ENCODE measurements at places on chromosomes 3 and 15.

DNA sequence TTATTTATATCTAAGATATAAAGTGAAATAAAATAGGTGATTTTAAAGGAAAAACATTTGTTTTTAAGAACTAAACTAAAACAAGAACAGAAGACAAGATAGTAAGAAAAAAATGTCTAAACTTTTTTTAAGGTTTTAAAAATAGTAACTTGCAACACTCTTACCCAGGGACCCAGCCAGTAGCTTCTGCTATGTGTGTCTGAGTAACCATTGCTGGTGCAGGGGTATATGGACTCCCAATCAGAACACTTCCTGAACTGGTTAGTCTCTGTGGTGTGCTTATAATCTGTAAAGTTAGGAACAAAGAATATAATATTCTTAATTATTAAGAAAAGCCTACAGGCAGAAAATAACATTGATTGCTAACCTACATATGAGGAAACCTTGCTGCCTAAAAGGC, 118.4 kb downstream of the ATP1B3 start:
- DNase-seq: no peak

- no peak for DNase-seq
Observed at GRCh38 chr3:10775259-10775658, 40.8 kb upstream of the SLC6A11 start.

DNA sequence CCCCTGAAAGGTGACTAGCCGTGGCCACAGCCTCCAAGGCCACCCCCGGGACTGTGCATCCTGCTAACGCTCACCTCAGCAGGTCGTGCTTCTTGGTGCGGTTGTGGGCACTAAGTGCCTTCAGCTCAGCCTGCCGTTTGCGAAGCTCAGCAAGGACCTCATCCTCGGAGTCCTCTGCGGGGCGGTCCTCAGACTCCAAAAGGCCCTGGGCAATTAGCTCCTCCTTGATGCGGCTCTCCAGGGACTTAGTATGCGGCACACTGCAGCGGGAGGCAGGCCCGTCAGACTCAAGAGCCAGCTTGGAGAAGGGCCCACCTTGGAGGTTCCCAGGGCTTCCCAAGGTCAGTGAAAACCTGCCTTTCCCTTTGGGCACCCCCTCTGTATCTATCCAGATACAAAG, 8.3 kb downstream of the TADA3 start:
- DNase-seq: no peak

DNA sequence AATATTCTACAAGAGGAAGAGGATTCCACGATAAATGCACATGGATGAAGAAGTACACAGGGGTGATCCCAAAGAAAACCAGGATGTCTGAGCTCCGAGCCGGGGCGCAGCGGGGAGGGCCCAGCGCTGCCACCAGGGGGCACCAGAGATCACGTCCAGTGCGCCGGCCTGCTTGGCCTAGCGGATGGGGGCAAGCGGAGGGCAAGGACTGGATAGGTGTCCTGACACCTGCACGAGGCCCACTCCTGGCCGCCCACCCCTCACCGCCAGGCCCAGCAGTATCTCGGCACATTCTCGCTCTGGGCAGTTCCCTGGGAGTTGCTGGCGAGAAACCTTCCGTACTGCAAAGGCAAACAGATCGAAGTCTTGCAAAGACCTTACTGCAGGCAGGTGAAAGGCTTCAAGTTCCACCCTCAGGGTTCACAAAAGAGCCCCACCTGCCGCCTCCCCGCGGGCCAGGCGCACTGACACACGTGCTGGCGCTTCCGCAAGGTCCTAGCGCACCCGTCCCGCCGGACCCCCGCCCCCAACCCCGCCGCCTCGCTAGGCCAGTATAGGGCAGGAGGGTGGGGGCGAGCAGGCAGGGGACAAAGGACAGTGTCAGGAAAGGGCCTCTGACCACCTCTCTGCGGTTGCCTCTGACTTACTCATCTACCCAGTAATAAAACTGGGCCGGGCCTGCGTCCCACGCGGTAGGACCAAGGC, 3.3 kb downstream of the ANKRD63 start:
- peak; percentile 73 for DNase-seq

DNA sequence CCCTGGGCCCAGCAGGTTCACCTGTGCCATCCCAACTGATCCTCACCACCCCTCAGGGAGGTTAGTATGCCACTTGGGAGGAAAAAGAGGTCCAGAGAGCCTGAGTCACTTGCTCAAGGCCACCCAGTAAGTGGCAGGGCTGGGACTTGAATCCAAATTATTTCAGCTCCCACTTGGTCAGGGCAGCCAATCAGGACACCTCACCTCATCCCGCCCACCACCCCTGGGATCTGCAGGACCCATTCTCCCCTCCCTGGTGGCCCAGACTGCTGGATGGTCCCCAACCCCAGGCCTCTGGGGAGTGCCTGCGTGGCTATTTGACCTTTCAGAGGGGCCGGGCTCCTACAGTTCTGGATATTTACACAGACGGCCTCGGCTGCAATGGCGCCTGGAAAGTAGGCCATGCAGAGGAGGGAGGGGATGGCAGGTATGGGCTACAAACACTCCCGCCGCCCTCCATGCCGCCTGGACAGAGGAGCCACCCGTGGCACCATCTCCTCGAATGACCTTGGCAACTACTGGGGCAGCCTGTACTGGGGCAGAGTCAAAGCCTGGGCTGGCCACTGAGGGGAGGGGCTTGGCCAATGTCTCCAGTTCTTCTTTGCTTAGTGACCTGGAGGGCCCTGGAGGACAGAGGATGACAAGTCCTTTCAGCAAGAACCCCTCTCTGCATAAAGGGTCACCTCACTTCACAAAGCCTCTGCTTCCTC, 153.6 kb upstream of the LINGO1 start:
- DNase-seq: no peak

GRCh38 chr3:126548556-126549466, 9.9 kb downstream of the C3orf22 start:
- DNase-seq: no peak

DNA sequence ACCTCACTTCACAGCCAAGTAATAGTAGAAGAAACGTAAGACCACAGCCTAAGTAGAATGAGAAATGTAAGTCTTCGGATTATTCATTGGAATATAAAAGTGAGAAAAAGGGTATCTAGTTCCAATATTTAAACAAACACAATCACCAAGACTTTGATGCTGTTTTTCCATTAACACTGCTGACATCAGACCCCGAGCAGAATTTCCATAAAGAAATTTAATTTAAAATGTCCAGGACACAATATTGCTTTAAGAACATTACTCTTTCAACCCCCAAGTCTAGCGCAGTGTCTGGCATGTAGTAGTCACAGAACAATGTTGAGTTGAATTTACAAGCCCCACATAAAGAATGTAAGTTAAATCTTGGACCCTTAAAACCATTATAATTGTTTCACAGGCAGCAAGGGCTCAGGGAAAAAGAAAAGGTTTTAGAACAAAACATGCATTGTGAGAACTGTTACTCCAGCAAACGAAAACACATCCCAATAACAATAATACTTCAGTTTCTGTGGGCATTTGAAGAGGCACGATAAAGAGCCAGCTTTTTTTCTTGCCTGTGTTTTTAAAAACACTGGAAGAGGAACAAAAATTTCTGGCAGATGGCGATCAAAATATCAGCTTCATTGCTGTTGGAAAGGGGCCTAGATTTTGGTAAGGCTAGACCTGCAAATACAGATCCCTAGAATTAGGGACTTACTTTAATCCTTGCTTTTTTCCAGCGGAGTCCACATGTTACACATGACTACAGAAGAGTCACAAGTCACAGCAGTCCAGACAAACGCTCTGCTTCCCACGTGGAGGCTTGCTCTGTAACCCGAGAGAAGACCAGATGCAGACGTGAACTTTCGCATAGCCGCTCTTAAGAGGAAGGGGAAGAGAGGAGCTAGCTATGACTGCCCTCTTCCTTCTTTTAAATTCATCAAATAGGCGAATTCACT, 77.9 kb upstream of the IGSF10 start:
- peak; percentile 75 for DNase-seq

- no peak for DNase-seq
Observed at GRCh38 chr15:31852933-31853799, 177.1 kb upstream of the CHRNA7 start.

DNA sequence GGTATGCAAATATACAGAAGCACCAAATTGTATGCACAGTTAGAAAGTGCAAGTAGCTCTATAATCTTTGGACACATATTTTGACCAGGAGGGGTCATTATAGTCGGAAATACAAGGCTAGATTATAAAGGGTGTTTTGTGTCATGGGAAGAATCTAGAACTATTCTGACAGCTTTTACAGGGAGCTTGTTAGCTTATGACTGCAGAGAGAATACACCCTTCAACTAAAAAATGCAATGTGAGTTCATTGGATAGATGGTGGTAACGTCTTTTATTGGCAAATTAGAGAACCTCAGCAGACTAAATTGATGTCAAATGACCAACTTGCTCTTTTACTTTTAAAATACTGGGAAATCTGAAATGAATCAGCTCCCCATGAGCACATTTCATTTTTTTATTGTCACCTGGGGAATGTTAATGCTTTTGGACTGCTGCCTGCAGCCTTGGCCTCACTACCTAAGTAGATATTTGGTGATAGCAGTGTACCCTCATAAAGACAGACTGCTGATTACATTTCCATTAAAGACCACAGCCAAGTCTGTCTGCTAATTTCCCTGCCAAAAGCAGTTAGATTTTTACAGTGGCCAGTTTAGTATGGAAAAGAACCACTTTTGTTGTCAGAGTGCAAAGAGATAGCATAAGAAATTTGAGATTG, 515.9 kb upstream of the DPPA4 start:
- peak; percentile 4 for DNase-seq

DNA sequence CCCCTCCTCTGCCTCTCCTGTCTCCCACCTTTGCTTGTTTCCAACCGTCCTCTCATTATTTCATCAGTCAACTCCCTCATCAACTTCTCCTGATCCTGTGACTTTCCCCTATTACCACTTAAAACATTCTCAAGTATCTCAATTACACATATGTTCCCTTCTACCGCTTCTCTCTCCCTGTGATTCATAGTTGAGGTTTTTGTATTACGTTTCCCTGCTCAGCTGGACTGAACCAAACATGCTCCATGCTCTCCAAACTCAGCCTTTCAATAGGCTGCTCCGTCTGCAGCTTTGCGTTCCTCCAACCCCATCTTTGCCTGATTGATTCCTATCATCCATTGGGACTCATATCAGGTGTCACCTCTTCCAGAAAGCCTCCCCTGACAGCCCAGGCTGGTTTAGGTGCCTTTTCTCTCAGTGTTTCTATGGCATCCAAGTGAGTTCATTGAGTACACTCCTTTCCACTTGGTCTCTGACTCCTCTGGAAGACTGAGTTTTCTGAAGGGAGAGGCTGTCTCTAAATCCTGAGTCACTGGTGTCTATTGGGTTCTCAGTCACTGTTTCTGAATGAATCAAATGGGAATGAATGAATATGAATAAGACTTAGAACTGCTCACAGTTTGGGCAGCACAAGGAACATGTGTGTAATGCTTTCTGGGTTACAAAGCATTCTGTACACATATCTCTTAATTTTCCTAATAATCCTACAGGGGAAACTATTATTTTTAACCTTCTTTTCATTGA, 56.4 kb downstream of the PLD1 start:
- DNase-seq: no peak

DNA sequence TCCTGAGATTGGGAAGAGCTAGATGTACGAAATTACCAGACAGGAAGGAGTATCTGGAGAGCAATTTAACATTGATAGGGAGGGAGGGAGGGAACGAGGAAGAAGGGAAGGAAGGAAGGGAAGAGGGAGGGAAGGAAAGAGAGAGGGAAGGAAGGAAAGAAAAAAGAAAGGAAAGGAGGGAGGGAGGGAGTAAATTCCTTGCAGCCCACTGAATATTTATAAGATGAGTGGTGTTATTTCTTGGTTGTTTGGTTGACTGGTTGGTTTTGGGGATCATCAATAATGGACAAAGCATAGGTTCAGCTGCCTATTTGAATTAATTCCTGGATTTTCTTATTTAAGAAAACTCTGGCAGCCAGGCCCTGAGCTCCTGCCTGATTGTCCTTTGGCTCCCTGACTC, 15.5 kb upstream of the TSEN2 start:
- no peak for DNase-seq

GRCh38 chr3:87461443-87461842, 185.1 kb upstream of the POU1F1 start:
- no peak for DNase-seq

- DNase-seq: no peak
Observed at GRCh38 chr3:18483226-18483625, 58.1 kb upstream of the SATB1 start.

GRCh38 chr15:87609474-87609873, 647.1 kb downstream of the NTRK3 start:
- peak; percentile 53 for DNase-seq

DNA sequence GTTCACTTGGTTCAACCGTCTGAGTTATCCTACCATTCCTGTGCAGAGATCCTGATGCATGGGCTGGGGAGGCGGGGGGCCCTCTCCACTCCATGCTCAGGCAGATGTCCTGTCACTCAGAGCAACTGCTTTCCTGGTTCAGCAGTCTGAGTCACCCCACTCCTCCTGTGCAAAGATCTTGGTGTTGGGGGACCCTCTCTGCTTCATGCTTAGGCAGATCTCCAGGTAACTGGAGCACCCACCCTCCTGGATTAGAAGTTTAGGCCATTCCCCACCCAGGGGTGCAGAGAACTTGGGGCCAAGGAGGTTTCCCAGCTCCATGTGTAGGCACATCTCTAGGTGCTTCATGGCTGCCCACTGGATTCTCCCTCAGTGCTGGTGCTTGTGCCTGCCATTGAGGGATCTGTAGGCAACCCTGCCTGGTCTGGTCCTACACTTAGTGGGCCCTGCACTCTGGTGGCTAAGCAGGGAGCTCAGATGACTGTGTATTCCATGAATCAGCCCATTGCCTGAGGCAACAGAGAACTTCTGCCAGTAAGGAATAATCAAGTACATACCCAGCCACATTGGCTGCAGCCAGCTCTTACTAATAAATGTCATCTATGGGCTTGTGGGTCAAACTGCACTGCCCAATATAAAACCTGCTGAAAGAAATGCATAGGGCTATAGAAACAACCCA, 465.4 kb upstream of the THBS1 start:
- no peak for DNase-seq

DNA sequence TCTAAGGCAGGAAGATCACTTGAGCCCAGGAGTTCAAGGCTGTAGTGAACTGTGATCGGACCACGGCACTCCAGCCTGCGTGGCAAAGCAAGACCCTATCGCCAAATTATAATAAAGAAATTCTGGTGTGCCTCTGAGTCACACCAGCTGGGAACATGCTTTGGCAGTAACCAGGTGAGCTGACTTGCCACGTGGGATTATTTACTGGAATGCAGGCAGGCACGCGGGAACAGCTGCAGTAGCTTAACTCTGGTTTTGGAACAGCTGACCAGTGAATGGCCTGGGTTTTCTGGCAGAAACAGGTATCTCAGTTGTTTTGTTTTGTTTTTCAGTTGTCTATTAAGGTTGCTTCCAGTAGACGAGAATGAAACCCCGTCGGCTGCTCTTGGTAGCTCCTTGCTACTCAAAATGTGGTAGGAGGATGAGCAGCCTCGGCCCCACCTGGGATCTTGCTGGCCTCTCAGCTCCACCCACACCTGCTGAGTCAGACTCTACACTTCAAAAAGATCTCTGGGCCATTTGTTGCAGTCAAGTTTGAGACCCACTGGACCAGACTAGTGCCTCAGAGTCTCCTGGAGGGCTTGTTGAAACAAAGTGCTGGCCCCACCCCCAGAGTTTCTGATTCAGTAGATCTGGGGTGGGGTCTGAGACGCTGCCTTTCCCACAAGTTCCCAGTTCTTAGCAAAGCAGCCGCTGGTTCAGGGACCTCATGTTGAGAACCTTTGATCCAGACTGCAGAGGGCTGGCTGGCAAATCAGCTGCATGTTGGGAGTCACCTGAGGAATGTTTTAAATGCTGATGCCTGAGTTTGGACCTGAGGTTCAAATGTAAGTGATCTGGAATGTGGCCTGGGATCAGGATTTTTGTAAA, 26.6 kb downstream of the IDH2 start:
- DNase-seq: no peak

- no peak for DNase-seq
Observed at GRCh38 chr15:31149987-31150386, 48.5 kb upstream of the TRPM1 start.

- no peak for DNase-seq
Observed at GRCh38 chr3:159902546-159903314, 85.9 kb upstream of the IL12A start.
